ENCODE measurements at places on chromosomes 2 and 18.

DNA sequence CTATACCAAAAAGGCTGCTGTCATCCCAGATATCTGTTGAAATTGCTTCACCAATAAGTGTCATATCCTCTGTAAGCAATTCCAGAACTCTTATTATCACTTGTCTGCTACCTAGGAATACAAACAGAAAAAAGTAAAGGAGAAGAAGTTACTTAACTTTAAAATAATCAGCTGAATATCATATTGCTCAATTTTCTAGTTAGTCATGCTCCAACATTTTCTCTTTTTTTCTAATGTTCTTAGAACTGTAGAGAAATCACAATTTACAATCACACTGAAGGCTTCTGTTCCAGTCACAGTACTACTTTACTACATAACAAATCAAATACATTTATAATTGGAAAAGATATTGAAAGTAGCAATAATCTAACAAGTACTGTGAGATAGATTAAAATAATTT, 17.4 kb downstream of the RTTN start:
- DNase-seq: no peak

- no peak for DNase-seq
Observed at GRCh38 chr2:191869178-191869577, 22.3 kb upstream of the CAVIN2 start.

GRCh38 chr2:128395640-128396499, 77.2 kb upstream of the HS6ST1 start:
- DNase-seq: no peak

DNA sequence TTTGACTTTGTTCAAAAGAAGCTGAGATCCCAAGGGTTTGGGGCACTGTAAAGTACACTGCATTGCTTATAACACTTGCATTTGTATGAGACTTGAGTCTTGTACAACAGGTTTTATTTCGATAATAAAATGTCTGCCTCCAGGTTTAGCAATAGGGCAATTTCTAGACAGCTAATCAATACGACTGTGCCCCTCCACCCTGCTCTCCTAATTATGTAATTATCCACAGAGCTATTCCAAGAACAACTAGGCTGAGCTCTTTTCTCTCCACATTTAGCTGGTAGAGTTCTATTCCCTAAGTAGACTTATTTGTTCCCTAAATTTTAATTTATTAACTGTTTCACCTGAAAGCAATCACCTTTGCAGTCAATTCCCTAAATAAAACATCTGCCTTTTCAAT, 52.9 kb upstream of the LINC00305 start:
- DNase-seq: no peak

GRCh38 chr2:58680755-58681310, 439.7 kb upstream of the FANCL start:
- DNase-seq: no peak

DNA sequence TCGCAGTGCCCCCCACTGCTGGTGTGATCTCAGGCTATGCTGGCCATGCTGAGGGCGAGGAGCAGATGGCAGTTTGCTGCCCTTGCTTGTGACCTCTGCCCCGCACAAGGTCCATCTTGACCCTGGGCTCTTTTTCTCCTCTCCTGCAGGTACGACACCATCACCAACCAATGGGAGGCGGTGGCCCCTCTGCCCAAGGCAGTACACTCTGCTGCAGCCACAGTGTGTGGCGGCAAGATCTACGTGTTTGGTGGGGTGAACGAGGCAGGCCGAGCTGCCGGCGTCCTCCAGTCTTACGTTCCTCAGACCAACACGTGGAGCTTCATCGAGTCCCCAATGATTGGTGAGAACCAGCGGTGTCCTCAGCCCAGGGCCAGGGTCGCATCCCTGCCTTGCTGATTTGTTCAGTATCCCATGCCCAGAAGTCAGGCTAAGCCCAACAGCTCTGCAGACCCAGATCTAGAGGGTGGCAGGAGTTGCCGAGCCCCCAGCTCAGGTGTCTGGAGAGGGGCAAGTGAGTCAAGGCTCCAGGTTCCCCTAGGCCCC, 223.8 kb downstream of the ATAD2B start:
- no peak for DNase-seq

GRCh38 chr2:220106065-220106464, 478.6 kb downstream of the SLC4A3 start:
- no peak for DNase-seq

DNA sequence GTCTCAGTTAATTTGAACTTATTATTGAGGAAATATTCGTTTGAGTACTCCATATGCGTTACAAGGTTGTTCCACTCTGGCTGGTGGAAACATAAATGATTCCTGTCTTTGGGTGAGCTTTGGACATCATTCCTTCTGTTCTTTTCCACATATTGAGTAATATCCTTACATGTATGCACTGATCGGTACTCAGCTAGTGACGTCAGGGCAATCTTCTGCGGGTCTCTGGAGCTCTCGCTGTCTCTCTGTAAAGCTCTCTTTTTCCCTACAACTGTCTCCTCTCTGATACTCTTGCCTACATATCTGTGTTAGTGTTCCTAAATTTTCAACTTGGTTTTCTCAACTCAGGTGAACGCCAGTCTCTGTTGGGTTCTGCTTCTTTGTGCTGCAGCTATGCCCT, 23.4 kb upstream of the IL36G start:
- DNase-seq: no peak

GRCh38 chr18:48761582-48761981, 189.2 kb downstream of the SMAD7 start:
- no peak for DNase-seq

GRCh38 chr18:60975420-60975819, 357.8 kb upstream of the CDH20 start:
- DNase-seq: no peak

DNA sequence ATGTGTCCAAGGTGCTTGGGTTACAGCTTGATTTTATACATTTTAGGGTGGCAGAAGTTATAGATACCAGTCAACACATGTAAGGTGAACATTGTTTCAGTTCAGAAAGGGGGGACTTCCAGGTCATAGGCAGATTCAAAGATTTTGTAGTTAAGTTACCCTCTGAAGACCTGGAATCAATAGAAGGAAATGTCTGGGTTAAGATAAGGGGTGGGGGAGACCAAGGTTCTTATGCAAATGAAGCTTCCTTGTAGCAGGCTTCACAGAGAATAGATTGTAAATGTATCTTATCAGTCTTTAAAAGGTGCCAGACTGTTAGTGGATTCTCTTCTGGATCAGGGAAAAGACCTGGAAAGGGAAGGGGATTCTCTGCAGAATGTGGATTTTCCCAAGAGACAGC, 42.4 kb downstream of the BMPR2 start:
- no peak for DNase-seq

GRCh38 chr18:8501044-8501443, 108.2 kb upstream of the RAB12 start:
- peak; percentile 68 for DNase-seq

GRCh38 chr18:31498574-31499524, 872 bp downstream of the DSG2 start:
- peak; percentile 18 for DNase-seq

DNA sequence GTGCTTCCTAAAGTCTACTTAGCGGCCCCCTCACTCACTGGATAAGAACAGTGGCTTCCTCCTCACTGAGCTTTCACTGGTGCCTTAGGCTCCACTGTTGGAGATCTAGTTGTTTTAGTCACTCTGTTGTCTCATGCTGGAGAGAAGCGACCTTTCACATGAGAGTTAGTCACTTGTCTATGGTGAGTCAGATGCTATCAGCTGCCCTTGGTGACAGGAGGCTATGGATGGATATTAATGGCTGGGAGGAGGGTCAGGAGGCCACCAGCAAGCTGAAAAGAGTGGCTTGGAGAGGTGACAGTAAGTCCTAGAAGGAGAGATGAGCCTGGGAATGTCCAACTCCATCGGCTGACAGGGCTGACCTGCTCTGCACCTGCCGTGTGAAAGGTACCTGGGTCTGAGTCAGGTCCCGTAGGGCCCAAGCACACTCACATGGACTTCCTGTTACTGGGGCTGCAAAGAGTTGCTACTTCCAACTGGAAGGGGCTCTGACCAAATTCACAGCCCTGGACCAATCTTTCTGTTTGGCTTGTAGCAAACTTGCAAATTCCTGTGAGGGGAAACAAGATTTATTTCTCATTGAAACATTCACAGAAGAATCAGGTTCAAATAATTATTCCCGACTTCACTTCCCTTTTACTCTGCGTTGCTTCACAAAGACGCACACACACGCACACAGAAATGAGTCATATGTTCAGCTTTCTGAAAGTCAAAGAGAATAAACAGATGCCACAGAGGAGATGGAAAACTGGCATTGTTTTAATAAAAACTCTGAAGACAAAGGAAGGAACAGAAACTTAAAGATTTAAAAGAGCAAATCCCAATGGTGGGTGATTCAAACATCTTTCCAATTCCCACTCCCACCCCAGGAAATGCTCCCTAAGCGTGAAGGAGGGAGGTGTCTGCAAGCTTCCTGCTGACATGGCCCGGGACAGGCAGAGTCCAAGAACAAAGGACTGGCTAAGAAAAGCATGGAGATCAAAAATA, 203.5 kb upstream of the TWIST2 start:
- DNase-seq: peak; percentile 83

DNA sequence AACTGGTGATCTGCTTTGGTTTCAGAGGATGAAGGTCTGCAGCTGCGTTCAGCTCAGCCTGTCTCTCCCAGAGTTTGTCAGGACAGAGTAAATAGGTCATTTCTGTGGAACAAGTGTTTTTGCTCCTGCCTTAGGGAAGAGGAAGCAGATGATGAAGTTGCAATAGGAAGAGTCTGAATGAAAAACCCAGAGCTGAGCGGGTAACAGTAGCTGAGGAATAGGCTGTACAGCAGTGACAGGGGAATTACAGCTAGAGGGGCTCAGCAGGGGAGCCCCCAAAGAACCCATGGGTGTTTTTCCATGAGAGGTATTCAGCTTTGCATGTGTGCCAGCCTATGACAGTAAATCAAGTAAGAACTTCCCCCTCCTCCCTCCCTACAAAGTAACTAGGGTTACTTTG, 10.3 kb upstream of the CYBRD1 start:
- no peak for DNase-seq

- peak; percentile 85 for DNase-seq
Observed at GRCh38 chr18:24878289-24878688, 417.9 kb downstream of the HRH4 start.

- DNase-seq: no peak
Observed at GRCh38 chr18:23706971-23707640, 17.9 kb downstream of the LAMA3 start.

DNA sequence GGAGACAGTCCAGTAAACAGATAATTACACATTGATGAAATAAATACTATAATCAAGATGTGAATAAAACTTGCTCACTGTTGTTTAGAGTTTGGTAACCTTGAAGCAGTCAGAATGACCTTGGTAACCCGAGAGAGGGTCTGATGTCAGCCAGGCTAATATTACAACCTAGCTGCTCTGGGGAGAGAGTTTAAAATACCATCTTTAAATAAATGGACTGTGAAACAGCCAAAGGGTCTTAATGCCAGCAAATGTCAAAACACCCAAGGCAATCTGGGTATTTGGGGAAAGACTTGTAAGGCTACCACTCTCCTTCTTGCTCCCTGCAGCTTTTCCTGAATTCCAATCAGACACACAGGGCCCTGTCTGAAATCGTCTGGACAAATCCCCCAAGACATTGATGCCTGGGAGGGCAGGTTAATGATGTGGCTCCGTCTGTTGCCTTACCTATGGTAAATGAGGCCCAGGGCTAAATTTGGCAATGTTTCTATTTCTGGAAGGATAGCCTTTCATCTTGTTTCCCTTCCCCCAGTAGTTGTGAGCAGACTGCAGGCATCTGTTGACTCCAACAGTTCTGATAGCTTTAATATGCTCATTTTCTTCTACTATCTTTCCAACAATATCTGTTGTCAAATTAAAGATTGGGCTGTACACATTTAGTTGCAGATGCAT, 43.0 kb upstream of the ITGB6 start:
- peak; percentile 47 for DNase-seq

DNA sequence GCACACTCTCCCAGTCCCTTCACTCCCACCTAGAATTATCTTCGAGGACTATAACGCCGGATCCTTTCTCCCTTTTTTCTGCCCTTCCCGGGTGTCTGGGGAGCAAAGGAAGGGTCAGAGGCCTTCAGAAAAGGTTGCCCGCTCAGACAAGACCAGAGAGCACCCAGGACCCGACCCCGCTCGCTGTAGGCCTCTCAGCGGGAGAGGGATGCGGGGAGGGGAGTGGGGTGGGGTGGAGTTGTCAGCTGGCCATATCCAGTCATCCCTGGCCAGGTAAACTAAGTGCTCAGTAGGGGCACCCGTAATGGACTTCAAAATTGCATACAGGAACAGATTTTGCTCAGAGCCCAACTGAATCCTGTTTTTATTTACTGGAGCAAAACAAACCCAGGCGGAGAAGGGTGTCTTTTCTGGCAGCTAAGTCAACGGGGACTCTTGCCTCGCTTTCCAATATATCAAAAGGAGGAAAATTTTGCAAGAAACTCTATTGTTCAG, 65.0 kb downstream of the NOL4 start:
- no peak for DNase-seq

DNA sequence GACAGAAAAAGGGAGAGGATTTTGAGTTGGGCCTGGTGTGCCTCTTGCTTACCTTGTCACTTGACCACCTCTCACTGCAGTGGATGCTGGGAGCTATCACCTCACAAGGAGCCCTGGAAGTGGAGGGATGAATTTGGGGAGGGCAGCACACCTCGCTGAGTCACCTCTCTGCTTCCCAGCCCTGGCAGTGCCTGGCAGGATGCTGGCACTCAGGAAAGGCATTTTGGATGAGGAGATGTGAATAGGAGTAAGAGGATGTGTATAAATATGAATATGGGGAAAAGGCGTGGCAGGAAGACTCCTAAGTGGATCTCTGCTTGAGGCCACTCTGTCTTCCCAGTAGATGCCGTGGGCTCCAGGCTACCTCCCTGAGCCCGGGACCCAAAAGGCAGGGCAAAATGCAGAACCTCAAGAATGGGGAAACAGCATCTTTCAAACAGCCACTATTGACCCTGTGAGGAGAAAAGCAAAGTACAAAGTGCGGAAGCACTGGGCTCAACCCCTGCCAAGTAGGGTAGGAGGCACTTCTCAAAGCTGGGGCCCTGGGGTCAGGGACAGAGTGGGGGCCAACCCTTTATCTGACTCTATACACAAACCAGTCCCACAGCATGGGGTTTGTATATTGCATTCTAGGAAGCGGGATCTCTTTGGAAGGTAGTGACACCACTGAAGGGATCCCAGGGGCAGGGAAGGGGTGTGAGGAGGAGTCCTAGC, 164.5 kb upstream of the GLI2 start:
- no peak for DNase-seq

DNA sequence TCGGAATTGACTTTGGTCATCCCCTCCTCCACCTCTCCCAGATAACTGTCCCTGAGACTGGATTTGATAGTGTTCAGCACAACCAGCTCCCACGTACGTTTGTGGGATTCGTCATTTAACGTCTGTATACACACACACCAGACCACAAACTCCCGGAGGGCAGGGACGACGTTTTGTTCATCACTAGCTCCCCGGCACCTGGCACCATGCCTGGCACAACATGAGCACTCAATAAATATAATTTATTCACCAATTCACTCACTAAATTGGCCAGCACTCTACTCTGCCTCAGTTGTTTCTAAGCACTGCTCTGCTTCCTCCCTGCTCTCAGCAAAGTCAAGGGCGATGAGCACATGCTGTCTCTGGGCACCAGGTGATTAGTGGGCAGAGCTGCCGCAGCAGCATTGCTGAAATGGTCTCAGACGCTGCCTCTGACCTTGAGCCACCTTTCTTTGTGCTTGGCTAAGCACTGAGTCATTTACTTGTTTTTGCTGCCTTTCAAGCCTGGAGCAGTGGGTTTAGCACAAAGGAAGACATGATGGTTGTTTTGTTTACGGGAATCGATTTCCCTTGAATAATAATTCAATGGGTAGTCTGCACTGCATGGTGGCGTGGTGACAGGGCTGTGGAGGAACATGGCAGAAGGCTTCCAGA, 19.3 kb upstream of the LOXHD1 start:
- DNase-seq: no peak

Measured in muscle of leg (tissue), 16 donors.